ENCODE measurements at places on chromosomes 16 and 17.

DNA sequence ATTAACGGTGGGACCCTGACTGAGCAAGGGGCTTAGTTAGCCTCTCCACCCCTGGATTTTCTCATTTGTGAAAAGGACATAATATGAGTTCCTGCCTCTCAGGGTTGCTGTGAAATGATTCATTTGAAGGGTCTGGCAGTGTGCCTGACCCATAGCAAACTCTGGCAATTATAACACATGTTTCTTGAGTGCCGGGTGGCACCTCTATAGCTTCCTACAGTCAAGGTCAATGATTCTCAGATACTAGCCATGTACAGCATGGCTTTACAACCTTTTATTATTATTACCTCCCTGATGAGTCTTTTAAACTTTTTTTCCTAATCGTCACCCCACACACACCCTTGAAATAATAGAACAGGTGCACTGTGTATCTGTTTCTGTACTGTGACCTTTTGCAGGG lies 42.1 kb downstream of the TMEM114 start:
- DNase-seq: no peak

DNA sequence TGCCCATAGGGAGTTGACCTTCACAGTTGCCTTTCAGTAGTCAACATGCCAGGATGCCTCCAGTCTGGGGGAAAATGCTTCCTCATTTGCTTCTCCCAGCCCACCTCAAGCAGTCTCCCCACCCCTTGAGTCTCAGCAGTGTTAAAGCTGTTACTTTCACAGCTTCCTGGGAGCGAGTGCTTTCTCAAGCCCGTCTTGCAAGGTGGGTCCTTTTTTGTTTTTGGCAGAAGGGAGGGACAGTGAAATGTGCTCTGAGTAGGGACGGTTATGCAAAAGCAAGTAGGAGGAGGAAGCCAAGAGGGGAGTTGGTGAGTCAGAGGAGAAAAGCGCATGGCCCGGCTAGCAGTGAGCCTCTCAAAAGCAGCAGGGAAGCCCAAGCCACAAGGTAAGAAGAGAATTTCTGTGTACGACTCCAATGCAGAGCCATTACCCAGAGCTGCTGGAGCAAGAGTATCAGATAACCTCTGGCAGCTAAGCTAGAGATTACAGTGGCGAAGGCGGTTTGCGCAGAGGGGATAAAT lies at the start of gene CHST4:
CHST4 (plus strand) TSS at position 316 of the 521 bp plus-strand sequence. CDS start 10,252 bp downstream, outside the sequence.
- DNase-seq: no peak

- no peak for DNase-seq
Observed at GRCh38 chr16:68345958-68346635, 35.3 kb downstream of the PRMT7 start.

GRCh38 chr17:7250695-7251627 lies 573 bp downstream of the CTDNEP1 start:
- DNase-seq: no peak

- no peak for DNase-seq
Observed at GRCh38 chr16:2467528-2468232, 3.4 kb upstream of the NTN3 start.

GRCh38 chr17:47875011-47875985 lies 20.7 kb upstream of the SP2 start:
- no peak for DNase-seq

- DNase-seq: no peak
Observed at GRCh38 chr17:47967607-47968252, 3.2 kb upstream of the CDK5RAP3 start.

DNA sequence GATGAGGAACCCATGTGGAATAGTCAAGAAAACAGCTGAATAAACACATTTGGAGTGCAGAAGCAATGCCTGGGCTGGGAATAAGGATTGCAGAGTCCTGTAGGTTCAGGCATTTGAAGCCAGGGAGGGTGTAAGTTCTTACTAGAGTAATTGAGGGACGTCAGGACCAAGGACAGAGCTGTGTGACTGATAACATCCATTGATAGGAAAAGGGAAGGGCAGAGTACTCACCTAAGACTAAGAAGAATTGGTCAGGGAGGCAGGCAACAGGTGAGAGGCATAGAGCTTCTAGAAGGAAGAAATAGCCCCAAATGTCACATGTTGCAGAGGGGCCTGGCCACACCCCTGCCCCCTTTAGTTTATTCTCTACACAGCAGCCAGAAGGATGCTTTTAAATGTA lies 79.8 kb upstream of the TMEM132E start:
- no peak for DNase-seq

DNA sequence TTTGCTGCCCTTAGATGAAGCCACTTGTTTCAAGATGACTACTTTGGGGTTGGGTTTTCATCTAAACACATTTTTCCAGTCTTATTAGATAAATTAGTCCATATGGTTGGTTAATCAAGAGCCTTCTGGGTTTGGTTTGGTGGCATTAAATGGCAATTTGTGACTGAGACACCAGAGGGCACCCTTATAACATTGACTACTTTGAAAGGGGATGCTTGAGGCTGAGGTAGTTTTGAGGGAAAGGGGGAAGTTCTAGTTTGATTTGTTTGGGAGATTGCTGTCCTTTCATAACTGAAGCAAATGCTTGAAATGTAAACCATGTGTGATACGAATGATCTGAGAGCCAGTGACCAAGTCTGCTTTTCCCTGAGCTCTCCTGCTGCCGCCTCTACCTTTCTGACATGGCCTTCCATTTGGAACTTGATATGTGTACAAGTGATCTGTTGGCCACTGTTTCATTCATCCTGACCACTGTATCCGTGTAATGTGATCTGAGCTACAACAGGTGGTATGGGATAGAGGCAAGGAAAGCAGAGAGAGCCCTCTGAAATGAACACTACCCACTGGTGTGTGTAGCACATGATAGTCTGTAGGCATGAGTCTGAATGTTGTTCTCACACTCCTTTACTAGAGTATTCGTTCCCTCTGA lies 5.8 kb upstream of the RARA start:
- peak; percentile 61 for DNase-seq

GRCh38 chr17:4150096-4150495 lies 7.1 kb downstream of the CYB5D2 start:
- DNase-seq: no peak

GRCh38 chr17:72968798-72969197 lies 123.7 kb downstream of the SLC39A11 start:
- no peak for DNase-seq
